NCI-H1105 (cell line): ENCODE measurements at places on chromosomes 2 and 18.

DNA sequence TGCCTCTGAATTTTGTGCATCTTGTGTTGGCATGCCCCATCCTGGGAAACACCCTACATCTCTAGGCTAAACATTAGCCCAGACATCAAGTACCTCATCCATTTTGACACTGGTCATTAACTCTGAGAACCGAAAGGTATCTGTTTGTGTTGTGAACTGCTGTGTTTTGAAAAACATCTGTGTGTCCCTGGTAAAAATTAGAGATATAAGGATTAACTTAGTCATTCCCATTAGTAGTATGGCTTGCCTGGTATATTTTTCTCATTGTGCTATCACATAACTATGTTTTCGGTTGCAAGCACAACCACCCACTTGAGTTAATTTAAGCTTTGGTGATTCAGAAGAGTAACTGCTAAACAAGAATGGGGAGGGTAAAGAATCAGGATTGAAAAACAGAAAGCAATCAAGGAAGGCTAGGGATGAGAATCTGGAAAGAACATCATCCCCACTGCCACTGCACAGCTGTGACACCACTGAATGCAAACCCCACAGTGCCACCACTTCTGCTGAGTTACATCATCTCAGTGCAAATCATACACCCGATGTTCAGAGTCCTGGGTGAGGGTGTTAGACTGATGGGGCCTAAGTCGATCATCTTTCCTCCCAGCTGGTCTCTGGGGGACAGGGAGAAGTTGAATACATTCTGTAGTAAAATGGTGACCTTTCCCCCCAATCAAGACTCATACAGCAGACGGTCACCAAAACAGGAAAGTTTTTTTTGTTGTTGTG, 234.0 kb downstream of the EPHA4 start:
- no peak for DNase-seq

DNA sequence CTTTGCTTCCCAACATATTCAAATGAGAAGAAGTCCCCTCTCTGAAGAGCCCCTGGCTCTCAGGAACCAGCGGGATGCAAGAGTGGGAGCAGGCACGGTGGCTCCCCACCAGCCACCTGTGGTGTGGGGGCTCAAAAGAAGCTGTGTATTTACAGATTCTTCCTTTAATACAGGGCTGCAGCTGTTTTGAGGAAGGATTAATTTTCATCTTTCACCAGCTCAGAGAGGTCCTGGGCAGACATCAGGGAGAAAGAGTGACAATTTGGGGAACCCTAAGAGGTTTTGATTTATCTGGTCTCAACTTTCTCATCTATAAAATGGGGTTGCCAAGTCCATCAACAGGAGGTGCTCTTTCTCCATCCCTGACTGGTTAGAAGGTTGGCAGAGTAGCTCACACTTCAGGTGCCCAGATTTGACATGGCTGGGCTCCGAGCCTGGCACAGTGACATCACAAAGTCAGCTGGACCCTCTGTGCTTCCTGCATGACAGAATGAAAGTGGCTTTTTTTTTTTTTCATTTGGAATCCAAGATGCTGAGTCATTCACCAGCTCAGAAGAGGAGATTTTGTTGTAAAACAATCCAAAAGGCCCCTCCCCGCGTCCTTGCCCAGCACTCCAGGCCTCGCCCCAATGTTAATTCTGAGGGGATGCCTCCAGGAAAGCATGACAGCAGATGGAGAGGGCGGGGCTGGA, 15.5 kb upstream of the SIX2 start:
- DNase-seq = no peak

DNA sequence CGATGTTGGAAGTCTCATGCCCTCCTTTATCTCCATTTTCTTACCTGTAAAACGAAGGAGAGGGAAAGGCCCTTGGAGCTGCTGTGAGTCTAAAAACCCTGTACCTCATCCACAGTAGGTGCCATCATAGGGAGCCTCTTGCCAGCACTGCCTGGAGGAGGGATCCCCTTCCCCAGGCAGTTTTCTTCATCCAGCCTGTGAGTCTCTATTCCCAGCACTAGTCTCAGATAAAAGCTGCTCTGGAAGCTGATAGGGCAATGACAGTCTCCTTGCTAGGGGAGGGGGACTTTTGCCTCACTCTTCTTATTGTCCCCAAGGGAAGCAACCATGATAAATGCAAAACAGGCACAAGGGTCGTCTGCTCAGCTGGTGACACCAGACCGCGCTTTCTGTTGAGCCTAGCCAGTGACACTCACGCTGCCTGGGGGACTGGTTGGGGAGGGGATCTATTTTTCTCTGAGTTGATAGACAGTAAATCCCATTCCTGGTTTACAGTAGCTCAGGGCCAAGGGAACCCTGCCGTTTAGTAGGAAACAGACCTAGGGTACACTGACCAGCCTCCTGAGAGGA, 139.5 kb upstream of the NABP1 start:
- no peak for DNase-seq

GRCh38 chr2:231720987-231721966, 13.0 kb downstream of the PTMA start:
- DNase-seq = no peak

DNA sequence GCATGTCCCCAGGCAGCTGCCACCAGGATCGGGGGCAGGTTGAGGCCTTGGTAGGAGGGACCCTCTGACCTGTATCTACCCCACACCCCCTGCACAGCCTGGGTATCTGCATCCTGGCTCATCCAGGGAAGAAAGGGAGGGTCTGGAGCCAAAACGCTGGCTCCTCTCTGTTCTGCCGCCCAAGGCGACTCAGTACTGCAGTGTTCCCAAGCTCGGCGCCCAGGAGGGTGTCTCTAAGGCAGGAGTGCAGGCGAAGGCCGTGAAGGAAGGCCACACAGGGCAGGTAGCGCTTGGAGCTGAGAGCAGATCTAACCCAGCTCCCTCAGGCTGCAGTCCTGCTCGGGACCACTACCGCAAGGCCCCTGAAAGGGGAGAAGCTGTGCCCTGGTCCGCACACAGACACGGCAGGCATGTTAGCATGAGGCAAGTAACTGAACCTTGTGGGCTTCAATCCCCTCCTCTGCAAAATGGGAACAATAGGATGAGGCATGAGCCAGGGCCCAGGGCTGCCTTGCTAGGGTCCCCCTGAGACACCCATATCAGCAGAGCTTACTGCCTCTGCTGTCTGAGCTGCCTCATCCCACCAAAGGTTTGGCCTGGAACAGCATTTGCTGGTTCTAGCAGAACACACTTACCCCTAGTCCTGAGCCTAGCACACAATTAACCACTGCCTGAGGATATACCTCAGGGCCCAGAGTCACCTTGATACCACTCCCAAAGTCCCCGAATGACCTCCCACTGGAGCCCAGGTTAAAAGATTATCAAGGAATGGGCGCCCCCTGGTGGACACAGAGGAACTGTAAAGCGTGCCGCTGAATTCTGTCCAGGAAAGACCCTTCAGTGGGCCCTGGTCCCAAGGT, 6.5 kb downstream of the PTMA start:
- peak; percentile 68 for DNase-seq

- DNase-seq = no peak
Observed at GRCh38 chr2:197208841-197209240, 101.7 kb downstream of the ANKRD44 start.

GRCh38 chr18:54187372-54187771, 37.1 kb downstream of the MBD2 start:
- DNase-seq = no peak

DNA sequence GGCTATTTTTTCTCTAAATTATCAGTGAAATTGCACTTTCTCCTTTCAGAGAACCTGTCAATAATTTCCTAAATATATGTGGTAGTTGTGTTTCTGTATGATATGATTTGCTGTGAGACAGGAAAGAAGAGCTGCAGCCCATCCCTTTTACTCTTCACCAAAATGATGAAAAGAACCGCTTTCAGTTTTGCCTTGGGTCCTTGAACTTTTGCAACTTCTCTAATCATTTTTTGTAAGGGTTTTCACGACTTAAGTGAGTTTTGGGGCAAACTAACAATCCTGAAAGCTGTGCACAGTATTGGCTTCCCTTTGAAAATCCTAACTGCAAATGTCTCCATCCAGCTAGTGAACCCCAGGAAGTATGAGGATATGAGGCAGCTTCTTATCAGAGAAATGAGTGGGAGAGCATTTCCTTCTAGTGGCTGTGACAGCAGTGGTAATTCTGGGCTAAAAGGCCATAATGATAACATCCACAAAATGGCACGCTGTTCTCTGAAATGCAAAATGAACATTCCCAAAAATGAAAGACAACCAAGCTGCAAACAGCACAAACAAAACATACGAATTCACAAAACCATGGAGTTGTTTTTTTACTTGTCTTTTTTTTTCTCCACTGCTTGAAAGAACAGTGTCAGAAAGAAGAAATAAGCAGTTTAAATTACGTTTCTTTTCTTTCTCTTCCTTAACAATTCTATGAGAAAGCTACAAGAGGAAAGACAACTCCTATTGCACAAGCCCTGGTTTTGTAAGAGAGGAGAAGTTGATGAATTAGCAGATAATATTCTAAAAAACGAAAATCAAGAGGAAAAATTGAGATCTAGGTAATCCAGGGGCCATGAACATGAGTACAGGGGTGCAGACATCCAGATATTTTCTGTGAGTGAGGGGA, 1291.6 kb upstream of the ZEB2 start:
- no peak for DNase-seq
